ENCODE measurements at places on chromosomes 2 and 18.
A peak's percentile ranks its signal among the peaks of the same experiment; 100 is the strongest.

DNA sequence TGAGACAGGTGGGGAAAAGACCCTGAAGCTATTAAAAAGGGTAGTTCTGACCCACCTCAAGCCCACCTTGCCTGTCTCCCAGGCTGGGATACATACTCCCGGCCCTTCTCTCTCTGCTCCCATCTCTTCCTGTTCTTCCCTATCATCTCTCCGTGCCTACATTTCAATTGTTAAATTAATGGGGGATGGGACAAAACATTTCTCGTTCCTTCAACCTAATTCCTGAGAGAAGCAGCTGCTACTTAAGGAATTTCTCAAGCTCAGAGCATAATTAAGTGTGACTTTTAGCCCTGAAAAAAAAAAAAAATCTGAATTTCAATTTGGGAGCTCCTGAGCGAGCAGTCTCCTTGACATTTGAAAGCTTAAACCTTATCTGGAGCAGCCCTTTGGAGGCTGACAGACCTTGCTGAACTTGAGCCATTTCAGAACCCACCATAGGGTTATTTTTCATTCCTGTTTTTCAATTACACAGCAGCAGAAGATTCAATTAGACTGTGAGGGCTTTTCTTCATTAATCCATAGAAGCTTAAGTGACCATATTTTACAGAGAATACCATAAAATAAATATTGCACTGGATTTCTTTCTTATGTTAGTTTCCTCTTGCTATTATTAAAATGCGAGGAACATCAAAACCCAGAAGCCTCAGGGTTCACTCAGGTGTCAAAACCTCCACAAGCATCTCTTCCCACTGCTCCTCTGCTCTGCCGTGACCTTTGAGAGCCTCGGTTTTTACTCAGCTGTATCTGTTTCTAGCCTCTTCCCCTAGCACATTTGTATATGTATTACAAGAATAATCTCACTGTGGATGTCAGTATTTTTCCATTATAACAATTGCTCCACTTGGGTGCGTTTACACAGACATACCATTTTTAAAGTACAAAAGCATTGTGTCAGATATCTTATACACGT lies 125.7 kb downstream of the B3GNT2 start:
- no peak for DNase-seq

DNA sequence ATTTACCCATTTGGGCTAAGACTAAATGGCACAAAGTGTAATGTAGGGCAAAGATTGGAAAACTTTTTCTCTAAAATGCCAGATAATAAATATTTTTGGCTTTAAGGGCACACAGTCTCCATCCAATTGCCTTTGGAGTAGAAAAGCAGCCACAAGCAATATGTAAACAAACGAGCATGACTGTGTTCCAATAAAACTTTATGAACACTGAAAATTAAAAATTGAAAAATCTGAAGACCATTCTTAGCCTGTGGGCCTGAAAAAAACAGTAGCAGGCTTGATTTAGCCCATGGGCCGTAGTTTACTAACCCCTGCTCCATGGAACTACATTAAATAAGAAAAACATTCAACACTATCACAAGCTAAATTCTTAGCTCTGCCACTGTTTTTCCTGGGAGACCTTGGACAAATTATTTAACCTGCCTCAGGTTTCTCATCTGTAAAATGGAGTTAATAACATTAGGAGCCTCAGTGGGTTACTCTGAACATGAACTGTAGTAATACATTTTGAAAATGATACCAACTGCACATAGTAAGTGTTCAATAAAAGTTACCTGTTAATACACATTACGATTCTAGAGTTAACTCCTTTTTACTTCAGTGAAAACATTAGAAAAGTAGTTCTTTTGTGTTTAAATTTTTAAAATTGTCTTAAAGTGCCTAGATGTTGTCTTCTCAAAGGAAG lies 1.3 kb downstream of the IFIH1 start:
- no peak for DNase-seq

- no peak for DNase-seq
These were observed 394.1 kb upstream of the ATP5MC3 start for GRCh38 chr2:175575346-175576258.

DNA sequence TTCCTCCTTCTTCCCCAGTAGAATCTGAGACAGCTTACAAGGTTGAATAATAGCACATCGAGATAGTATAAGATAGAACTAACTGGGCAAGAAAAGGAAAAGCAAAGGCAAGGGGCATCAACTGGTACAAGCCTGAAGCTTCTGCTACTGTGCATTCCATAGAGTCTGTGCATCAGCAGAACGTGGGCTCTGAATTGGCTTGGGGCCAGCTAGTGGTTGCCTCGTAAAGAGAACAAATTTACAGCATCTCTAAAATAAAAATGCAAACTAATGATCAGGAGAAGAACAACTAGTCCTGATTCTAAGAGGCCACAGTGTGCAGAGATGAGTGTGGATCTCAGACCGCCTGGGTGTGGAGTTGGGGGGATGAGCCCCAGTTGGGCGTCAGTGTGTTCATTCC lies 36.6 kb downstream of the UPP2 start:
- DNase-seq: no peak

DNA sequence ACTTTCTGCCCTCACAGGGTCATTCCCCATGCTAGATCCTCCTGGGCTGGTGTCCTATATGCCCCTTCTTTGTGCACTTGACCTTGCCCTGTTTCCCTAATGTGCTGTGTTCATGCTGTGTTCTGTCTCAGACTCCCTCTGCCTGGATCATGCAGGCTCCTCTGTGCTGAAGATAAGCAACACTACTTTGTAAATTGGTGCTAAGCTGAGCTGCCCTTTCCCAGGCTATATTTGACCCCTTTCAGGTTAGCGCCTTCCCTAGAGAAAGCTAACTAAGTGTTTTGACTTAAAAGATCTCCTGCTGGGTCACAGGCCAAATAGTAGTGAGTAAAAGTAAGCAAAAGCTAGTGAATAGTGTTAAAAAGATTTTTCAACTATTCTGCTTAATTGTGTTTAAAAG lies 257.2 kb upstream of the RGPD4 start:
- peak; percentile 33 for DNase-seq

- DNase-seq: peak; percentile 92
These were observed 166.3 kb downstream of the NRP2 start for GRCh38 chr2:205848601-205849000.

- DNase-seq: no peak
These were observed 197.5 kb downstream of the PIEZO2 start for GRCh38 chr18:10951631-10952544.

DNA sequence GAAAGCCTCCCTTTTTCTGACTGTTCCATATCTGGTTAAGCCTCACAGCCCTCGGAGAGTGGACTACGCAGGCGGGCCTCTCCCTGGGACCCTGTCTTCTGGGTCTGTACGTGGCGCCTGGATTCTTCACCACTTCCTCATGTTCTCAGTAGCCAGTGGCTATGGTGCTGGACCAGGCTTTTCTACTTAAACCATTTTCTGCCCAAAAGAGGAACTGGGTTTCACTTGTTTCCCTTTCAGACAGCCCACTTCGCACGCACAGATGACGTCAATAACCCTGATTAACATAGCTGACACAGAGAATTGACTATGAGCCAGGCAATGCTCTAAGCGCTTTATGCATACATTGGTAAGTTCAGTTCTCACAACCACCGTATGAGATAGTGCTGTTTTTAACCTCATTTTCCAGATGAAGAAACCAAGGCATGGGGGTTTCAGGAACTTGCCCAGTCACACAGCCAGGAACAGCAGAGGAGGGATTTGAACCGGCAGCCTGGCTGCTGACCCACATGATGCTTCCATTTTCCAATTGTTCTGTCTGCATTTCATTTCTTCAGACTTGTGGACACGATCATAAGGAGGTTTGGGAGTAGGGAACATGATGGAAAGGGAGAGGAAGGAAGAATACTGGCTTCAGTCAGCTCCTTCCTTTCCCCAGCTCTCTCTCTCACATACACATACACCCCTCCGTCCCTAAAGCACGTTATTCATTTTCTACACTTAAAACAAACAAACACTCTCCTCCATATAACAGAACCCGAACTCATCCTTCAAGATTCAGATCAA lies 41.7 kb downstream of the MYOM1 start:
- DNase-seq: peak; percentile 16

DNA sequence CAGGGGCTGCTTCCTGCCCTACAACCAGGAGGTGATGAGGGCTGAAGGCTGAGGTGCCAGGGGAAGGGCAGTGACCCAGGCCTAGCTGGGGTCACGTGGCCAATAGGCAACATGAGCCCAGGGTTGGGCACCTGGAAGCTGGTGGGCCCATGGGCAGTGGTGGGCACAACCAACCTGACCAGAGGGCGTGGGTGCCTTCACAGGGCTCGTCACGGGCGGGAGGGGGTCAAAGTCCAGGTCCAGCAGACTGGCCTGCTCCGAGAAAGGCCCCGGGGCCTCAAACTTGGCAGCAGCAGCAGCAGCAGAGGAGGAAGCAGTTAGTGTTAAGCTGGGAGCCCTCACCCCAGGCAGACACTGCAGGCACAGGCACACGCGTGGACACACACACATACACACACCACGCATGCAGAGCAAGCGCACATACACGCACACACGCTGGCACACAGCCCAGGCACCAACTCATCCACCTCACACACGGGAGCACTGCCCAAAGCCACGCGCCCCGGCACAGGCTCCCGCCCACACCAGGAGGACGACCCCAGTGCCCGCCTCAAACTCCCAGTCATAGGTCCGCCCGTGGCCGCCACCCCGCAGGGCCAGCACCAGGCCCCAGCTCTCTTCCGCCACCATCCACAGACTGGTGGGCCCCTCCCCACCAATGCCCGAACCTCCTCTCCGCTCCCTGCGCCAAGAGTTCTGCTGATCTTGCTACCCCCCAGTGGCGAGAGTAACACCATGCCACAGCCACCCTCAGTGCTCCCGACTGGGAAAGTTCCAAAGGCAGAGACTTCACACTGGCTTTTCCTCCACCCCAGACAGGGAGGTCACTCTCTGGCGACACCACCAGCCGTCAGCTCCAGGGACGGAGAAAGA lies 53.0 kb downstream of the BIN1 start:
- no peak for DNase-seq

- no peak for DNase-seq
These were observed 17.4 kb downstream of the SRD5A2 start for GRCh38 chr2:31563273-31563839.

- no peak for DNase-seq
These were observed 40.4 kb downstream of the C1QL2 start for GRCh38 chr2:119117891-119118882.

GRCh38 chr2:63651861-63652651 lies 63.3 kb downstream of the MDH1 start:
- no peak for DNase-seq

GRCh38 chr2:172865422-172865821 lies 129.8 kb downstream of the RAPGEF4 start:
- DNase-seq: no peak

DNA sequence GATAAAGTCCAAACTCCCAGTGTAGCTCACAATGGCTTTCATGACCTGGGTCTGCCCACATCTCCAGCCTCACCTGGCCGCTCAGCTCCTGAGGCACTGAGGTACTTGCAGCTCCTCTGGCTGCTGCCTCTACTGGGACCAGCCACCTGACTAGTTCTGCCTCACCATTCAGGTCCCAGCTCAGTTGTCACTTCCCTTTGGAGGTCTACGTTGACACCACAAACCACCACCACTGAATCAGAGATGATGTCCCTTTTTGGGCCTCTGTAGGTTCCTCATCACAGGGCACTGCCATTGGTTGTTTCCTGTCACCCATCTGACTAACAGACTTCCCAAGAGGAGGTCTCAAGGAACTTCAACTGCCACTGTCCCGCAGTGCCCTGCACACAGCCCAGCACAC lies 21.2 kb downstream of the SPP2 start:
- DNase-seq: no peak

GRCh38 chr2:67322353-67323001 lies 74.7 kb upstream of the ETAA1 start:
- peak; percentile 79 for DNase-seq

DNA sequence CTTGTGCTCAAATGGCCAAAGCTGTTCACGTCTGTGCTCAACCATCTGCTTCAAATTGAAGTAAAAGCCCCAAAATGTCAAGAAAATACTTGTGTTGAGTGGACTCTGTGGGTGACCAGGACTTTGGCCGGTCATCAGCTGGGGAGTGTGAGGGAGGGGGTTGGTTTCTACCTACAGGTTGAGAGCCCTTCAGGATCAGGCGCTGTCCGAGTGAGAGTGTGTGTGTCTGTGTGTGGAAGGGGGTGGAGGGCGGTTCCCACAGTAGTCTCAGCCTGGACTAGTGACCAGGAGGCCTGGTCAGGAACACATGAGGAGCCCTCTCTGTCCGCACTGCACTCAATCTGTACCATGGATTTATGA lies 34.2 kb downstream of the ATOH8 start:
- no peak for DNase-seq

GRCh38 chr2:175025946-175026345 lies 20.8 kb upstream of the CHN1 start:
- no peak for DNase-seq

GRCh38 chr2:74216642-74217041 lies 18.2 kb downstream of the MTHFD2 start:
- no peak for DNase-seq

- DNase-seq: no peak
These were observed 87.8 kb downstream of the PDE11A start for GRCh38 chr2:177984749-177985148.

- DNase-seq: no peak
These were observed 115.5 kb downstream of the SPOPL start for GRCh38 chr2:138617026-138617425.

DNA sequence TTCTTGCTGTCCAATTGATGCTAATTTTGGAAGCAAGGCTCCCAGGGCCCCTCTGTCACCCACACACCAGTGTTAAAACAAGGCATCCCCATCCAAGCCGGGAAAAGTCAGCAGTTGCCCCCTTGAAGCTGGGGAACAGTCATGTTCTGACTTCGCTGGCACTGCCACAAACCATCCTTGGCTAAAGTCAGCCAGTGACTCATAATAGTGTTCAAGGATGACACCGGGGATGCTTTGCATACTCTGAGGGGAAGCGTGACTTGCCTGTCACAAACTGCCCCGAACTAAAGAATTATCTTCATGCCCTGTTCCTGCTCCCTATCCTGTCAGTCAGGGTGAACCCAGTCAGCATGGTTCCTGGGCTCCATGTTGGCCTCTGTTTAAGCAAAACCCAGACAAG lies 37.0 kb downstream of the TGFA start:
- DNase-seq: peak; percentile 15

DNA sequence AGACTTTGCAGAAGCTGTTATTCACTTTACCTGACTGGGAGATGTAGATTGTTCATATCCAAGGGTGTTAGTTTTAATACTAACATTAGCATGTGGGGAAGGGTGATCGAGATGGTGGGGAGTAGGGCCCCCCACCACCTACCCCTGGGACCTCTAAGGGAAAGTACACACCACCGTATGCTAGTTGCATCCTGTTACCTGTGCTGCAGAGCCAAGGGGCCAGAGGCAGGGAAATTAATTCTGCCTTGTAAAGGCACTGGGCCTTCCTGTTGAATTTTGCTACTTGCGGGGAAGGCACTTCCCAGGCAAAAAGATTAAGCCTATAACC lies 9.0 kb downstream of the STEAP3 start:
- no peak for DNase-seq
